ENCODE measurements at places on chromosomes 16 and 17. TPM values are rescaled to one million over a fixed set of nuclear protein-coding genes. Genes with fewer than 3 reads are reported as not detected.

The RUNDC3A gene
- not detected for total RNA-seq

GRCh38 chr16:88453611-88454522 is 787 bp downstream of the ZFPM1 start:
- peaks cover 29% of the 10 kb centered on the region for H3K4me1 ChIP-seq
- peaks cover 2% of the 10 kb centered on the region for H3K36me3 ChIP-seq
- peak; percentile 47 for DNase-seq
- peak overlapping the region; percentile 90 for H3K4me3 ChIP-seq
- peak overlapping the region; percentile 94 for H3K27ac ChIP-seq

DNA sequence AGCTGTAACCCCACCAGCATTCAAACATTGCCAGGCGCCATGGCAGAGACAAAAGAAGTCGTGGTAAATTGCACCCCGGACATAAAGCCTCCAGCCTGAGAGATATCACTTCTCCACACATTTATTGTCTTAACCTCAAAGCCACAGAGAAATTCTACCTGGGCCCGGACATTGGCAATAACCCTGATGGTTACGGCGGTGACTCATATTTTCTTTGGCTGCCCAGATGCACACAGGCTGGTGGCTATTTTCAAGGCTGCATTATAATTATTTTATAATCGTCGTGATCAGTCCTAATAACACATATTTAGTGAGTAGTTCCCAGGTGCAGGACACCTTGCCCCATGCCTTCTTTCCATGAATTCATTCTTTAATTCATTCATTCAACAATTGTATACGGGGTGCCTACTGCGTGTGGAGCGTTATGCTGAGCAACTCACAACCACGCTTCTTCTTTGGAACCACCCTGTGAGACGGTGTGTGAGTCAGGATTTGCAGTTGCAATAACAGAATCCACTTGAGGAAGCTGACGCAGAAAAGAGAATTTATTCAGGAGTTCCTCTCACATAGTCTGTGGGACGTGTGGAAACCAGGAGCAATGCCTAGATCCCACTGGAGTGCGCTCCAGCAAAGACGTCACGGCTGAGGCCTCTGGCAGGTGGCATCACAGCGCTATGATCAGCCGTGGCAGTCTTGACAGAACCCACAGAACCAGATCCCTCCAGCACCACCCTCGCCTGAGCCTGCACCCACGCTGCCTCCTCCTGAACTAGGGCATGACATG is 245.7 kb downstream of the FOXL1 start:
- DNase-seq = no peak
- H3K4me3 ChIP-seq = no peak overlapping the region
- H3K4me1 ChIP-seq = peaks cover 5% of the 10 kb centered on the region
- H3K27ac ChIP-seq = no peak overlapping the region
- H3K36me3 ChIP-seq = no peaks in the 10 kb centered on the region
- H3K27me3 ChIP-seq = peaks cover 27% of the 10 kb centered on the region

DNA sequence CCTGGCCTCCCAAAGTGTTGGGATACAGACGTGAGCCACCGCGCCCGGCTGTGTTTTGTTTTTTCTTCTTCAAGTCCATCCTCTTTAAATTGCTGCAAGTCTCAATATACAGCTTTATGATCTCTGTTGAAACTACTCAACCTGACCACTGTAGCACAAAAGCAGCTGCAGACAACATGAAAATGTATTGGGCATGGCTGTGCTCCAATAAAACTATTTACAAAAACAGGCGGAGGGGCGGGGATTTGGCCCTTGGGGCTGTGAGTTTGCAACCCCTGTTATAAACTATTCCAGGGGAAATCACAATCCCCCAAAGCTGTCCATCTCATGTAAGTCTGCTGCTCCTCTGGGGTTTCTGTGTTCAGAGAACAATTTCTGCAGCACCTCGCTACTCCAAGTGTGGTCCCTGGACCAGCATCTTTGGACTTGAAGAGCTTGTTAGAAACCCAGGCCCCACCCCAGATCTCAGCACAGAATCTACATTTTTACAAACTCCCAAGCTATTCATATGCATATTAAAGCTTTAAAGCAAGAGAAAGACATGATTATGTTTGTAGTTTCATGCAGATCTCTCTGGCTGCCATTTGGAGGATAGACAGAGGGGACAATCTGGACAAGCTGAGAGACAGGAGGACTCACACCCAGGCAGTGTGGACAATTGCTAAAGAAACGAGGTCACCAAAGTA is 33.6 kb downstream of the TEKT5 start:
- no peaks in the 10 kb centered on the region for H3K4me1 ChIP-seq
- no peaks in the 10 kb centered on the region for H3K36me3 ChIP-seq
- H3K27ac ChIP-seq = no peak overlapping the region
- DNase-seq = no peak

- peak overlapping the region; percentile 16 for H3K27ac ChIP-seq
- H3K4me1 ChIP-seq = peaks cover 45% of the 10 kb centered on the region
- H3K27me3 ChIP-seq = no peaks in the 10 kb centered on the region
- H3K4me3 ChIP-seq = peak overlapping the region; percentile 38
- DNase-seq = no peak
These were observed 62.4 kb upstream of the PLCG2 start for GRCh38 chr16:81716478-81717225.

The TMC6 gene
- 407 TPM for total RNA-seq

DNA sequence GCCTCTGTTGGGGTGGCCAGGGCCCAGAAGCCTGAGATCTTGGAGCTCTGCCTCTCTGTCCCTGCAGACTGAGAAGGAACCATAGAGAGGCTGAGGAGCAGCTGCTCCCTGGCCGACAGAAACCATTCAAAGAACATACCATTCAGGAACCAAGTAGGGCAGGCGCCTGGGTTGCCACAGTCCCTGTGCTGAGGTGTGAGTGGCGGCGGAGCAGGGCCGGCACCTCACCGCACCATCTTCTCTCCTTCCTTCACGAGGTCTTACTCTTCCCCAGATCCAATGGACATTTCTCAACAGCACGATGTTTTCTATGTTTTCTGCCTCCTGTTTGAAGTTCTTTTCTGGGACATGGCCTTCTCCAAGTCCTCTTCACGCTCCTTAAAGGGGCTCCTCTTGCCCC is 22.8 kb upstream of the ALOX15 start:
- peaks cover 8% of the 10 kb centered on the region for H3K27me3 ChIP-seq
- H3K36me3 ChIP-seq = no peaks in the 10 kb centered on the region
- H3K4me1 ChIP-seq = peaks cover 3% of the 10 kb centered on the region
- no peak for DNase-seq
- no peak overlapping the region for H3K27ac ChIP-seq

GRCh38 chr16:30996324-30996984 is 11.4 kb downstream of the HSD3B7 start:
- no peaks in the 10 kb centered on the region for H3K36me3 ChIP-seq
- peaks cover 2% of the 10 kb centered on the region for H3K27me3 ChIP-seq
- peak overlapping the region; percentile 92 for H3K4me3 ChIP-seq
- DNase-seq = no peak

GRCh38 chr17:58294034-58294433 is 13.3 kb upstream of the MPO start:
- H3K27ac ChIP-seq = no peak overlapping the region
- DNase-seq = no peak
- no peaks in the 10 kb centered on the region for H3K36me3 ChIP-seq

DNA sequence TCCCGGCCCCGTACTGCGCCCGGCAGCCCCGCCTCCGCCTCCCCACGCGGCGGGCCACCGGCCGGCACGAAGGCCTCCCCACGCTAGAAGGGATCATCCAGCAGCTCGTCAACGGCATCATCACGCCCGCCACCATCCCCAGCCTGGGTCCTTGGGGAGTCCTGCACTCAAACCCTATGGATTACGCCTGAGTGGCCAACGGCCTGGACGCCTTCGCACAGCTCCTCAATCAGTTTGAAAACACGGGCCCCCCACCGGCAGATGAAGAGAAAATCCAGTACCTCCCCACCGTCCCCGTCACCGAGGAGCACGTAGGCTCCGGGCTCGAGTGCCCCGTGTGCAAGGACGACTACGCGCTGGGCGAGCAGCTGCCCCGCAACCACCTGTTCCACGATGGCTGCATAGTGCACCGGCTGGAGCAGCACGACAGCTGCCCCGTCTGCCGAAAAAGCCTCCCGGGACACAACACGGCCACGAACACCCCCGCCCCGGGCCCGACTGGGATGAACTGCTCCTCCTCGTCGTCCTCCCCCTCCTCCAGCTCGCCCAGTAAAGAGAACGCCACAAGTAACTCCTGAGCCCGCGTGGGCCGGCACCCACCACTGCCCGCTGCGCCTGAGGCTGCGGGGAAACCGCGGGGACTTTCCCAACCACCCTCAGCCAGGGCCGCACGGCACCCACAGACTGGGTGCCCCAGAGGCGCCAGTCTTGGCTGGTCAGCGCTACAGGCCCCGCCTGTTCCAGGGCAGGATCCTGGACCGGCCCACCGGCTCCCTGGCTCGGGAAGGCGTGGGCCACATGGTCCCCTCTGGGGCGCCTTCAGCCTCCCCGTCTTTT is 39.0 kb upstream of the AKAP1 start:
- H3K4me3 ChIP-seq = peak overlapping the region; percentile 64
- DNase-seq = peak; percentile 32
- H3K4me1 ChIP-seq = peaks cover 27% of the 10 kb centered on the region
- no peak overlapping the region for H3K27ac ChIP-seq
- H3K36me3 ChIP-seq = peaks cover 2% of the 10 kb centered on the region
- peaks cover 59% of the 10 kb centered on the region for H3K27me3 ChIP-seq

The RTN4RL1 gene
- total RNA-seq = 0.18 TPM

- peaks cover 42% of the 10 kb centered on the region for H3K36me3 ChIP-seq
- H3K4me3 ChIP-seq = no peak overlapping the region
- no peaks in the 10 kb centered on the region for H3K27me3 ChIP-seq
- peaks cover 49% of the 10 kb centered on the region for H3K4me1 ChIP-seq
- no peak for DNase-seq
These were observed 26.9 kb upstream of the SPATA32 start for GRCh38 chr17:45288825-45289224.

DNA sequence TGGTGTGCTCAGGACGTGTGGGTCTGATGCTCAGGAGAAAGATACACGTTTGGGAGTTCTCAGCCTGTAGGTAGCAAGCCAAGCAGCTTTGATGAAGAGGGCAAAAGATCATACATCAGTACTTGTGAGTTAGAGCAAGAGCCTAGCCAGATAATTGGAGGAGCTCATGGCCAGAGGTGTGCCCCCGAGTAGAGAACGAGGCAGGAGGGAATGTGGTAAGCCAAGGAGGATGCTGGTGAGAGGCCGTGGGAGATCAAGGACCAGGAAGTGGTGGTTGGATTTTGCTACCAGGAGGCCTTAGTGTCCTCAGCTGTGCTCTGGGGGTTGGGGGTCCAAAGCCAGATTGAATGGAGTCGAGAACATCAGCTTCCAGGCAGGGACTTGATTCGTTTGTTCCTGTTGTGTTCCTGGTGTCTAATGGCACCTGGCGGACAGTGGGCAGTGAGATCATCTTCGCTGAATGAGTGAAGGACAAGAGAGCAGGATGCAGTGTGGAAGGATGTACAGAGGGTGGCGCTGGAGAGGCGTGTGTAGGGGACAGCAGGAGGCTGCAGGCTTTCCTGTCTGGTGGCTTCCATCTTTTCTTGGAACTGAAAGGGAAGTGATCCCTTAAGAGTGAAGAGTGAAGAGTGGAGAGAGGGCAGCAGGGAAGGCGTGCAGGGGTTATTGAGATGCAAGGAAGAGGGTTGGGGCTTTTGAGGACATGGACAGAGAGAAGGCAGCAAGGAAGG is 11.6 kb downstream of the FBXL19 start:
- H3K4me1 ChIP-seq = peaks cover 37% of the 10 kb centered on the region
- peak; percentile 63 for DNase-seq
- H3K4me3 ChIP-seq = no peak overlapping the region
- H3K36me3 ChIP-seq = peaks cover 15% of the 10 kb centered on the region
- H3K27me3 ChIP-seq = no peaks in the 10 kb centered on the region

- no peak overlapping the region for H3K4me3 ChIP-seq
- H3K4me1 ChIP-seq = no peaks in the 10 kb centered on the region
- H3K36me3 ChIP-seq = no peaks in the 10 kb centered on the region
- no peak overlapping the region for H3K27ac ChIP-seq
These were observed 13.2 kb upstream of the ASGR1 start for GRCh38 chr17:7192271-7192937.

The KRT40 gene
- total RNA-seq = not detected

- H3K27ac ChIP-seq = no peak overlapping the region
- H3K4me3 ChIP-seq = no peak overlapping the region
- no peaks in the 10 kb centered on the region for H3K27me3 ChIP-seq
- DNase-seq = no peak
- peaks cover 10% of the 10 kb centered on the region for H3K4me1 ChIP-seq
- peaks cover 7% of the 10 kb centered on the region for H3K36me3 ChIP-seq
These were observed 127.1 kb upstream of the PLCG2 start for GRCh38 chr16:81651758-81652718.

DNA sequence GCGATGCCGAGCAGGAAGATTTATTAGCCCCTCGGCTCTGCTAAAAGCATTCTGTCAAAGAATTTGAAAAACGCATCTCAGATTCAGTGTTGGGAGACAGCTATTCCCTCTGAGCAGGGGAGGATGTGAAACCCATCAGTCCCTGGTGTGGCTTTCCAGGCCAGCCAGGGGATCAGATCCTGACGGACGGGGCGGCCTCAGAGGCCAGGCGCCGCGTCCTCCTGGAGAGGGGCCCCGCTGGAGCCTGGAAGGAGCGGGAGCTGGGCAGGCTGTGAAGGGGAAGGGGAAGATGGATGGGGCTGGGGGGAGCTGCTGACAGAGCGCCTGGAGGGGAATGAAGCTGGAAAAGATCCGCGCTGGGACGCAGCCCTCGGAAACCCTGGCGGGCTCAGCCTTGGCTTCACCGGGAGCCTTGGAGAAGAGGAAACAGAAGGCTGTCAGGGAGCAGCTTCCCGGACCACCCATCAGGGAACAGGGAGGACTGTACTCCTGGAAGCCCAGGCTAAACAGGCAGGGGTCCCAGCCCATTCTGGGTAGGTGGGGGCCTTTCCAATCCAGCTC is 358.0 kb downstream of the C16orf95 start:
- H3K27me3 ChIP-seq = peaks cover 11% of the 10 kb centered on the region
- no peak overlapping the region for H3K4me3 ChIP-seq
- no peaks in the 10 kb centered on the region for H3K36me3 ChIP-seq
- H3K4me1 ChIP-seq = peaks cover 8% of the 10 kb centered on the region
- no peak for DNase-seq

The RPAIN gene
- total RNA-seq = 47.2 TPM

The NPIPB6 gene
- 1.8 TPM for total RNA-seq

- no peak overlapping the region for H3K4me3 ChIP-seq
- no peaks in the 10 kb centered on the region for H3K36me3 ChIP-seq
- H3K27ac ChIP-seq = no peak overlapping the region
- no peaks in the 10 kb centered on the region for H3K4me1 ChIP-seq
These were observed 410.4 kb upstream of the CDH11 start for GRCh38 chr16:65532258-65532657.
